ENCODE measurements at places on chromosomes 16 and 17.

DNA sequence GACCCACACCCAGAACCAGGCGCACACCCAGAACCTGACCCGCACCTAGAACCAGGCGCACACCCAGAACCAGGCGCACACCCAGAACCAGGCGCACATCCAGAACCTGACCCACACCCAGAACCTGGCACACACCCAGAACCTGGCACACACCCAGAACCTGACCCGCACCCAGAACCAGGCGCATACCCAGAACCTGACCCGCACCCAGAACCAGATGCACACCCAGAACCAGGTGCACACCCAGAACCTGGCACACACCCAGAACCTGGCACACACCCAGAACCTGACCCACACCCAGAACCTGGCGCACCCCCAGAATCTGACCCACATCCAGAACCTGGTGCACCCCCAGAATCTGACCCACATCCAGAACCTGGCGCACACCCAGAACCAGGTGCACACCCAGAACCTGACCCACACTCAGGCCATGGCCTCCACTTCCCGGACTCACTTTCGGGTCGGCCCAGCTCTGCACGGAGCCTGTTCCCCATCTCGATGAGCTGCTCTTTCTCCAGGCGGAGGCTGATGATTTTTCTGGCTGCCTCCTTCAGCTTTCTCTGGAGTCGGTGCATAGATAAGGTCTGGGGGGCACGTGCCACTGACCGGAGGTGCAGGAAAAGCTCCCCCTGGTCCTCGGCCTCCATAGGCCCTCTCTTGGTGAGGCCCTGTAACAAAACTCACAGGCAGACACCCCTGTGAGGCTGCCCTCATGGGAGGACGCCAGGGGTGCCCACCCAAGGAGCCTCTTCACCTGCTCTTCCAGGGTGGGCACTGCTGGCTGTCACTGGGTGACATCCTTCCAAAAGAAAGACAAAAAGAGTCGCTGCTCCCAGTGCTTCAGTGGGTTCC is 53.3 kb upstream of the FASN start:
- no peak for DNase-seq

DNA sequence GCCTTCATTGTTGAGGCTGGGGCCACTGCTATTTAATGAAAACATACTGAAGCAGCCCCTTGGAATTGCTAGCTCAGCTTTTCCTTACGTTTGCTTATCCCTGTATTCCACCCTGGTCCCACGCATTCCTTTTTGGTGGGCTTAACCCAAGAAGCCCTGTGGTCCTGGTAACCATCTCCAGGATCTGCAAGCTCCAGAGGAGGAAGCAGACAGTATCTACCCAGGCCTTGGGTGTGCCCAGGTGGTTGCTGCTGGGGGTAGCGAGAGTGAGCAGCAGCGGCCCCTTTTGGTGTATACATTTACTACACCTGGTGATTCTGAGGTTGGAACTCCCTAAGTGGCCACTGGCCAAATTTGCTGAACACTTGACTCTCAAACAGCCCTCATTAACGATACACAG is 97.7 kb downstream of the CBLN1 start:
- no peak for DNase-seq

GRCh38 chr17:68780596-68780995 is 174.6 kb downstream of the ABCA8 start:
- no peak for DNase-seq

- no peak for DNase-seq
Measured at GRCh38 chr16:86073103-86073625, 174.2 kb downstream of the IRF8 start.

DNA sequence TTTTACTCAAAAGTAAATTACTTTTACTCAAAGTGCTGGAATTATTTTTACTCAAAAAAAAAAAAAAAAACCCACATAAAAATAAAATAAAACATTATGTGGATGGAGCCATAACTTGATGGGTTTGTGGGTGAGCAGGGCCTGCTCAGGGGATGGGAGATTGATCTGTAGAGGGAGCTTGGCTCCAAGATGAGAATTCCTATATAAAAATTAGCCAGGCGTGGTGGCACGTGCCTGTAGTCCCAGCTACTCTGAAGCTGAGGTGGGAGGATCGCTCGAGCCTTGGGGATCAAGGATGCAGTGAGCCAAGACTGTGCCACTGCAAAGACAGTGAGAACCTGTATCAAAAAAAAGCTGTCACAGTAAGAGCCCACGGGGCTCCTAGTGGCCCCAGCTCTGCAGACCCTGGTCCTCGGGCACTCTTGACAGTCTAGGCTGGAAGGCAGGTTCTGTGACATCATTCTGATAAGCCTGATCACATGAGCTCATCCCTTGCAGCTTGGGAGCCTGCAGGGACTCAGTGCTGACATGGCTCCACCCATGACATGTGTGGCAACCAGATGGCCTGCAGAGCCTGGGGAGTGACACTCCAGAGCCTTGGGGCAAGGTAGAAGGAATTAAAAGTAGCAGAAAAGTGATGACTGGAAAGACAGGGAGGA is 42.5 kb downstream of the ST3GAL2 start:
- no peak for DNase-seq

DNA sequence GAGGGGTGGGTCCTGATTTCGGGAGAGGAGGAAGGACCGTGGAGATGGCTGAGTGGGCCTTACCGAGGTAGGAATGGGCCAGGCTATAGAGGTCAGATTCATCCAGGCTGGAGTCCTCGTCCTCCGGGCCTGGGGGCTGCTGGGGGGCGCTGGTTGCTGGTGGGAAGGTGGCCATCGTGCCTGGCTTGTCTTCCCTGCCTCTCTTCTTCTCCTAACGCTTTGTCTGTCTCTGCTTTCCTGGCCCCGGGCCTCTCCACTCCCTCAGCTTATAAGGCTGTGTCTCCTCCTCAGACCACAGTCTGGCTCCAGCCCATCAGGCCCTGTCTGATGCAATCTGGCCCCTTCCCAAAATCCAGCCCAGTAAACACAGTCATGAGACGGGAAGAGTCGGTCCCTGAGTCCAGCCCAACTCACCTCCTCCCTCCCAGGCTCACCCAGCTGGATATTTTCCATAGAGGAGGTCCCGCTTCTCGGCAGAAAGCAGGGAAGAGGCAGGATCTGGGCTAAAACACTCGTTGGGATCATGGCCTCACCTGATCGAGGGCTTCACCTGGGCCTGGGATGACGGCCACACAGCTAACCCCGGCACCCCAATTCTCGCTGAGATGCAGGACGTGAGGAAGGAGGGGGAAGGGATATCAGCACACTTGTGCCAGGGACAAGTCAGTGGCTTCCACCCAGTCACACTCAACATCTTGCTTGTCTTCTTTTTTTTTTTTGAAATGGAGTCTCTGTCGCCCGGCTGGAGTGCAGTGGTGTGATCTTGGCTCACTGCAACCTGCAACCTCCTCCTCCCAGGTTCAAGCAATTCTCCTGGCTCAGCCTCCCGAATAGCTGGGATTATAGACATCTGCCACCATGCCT is at the start of gene NUPR1:
Gene NUPR1 (minus strand): TSS at position 242 of the 864 bp plus-strand sequence. CDS start 67 bp downstream, at position 175.
- peak; percentile 93 for DNase-seq

- no peak for DNase-seq
Measured at GRCh38 chr17:72861811-72862210, 230.7 kb downstream of the SLC39A11 start.

- no peak for DNase-seq
Measured at GRCh38 chr16:85729452-85730185, 21.3 kb downstream of the C16orf74 start.

DNA sequence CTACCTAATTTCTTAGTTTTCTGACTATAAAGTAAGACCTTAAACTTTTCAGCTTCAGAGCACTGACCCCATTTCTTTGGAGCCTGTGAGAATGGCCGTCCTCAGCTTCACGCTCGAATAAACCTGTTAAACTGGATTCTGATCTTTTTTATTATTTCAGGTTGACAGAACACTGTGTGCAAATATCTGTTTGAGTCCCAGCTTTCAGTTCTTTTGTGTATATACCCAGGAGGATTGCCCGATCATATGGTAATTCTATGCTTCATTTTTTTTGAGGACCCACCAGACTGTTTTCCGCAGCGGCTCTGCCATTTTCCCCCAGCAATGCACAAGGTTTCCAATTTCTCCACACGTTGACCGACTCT is 19.8 kb upstream of the KCNH6 start:
- no peak for DNase-seq
